ENCODE measurements at places on chromosomes 7 and 10.

DNA sequence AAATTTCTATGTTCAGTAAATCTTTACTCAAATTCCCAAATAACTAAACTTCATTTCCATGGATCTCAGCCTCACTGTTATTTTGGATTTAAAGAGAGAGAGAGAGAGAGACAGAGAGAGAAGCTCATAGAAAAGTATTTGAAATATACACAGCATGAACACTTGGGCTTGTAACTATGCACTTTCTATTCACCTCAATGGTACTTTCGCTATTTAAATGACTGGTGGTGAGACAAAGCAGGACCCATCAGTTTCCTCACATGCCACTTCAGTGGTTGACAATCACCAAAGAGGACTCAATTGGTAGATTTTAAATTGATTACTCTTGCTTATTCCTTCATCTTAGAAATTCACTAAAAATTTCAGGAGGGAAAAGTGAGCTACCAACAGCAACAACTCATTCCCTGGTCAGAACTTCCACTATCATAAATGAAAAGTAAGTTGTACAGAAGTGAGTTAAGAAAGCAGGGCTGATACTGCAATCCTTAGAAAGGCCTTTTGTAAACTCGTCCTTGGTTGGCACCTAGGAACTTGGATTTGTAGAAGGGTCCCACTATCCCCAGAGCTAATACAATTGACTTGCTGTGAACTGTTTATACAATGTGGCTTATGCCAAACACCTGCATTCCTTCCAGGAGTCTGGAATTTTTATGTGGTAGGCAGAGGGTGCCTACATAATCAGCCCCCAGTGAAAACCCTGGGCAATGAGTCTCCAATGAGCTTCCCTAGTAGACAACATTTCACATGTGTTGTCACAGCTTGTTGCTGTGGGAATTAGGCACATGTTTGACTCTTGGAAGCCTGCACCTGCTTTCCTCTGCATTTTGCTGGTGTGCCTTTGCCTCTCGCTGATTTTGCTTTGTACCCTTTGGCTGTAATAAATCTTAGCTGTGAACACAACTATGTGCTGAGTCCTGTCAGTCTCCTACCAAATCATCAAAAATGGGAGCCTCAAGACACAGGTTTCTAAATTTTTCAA lies 10.8 kb downstream of the ERLIN1 start:
- no peak for DNase-seq

DNA sequence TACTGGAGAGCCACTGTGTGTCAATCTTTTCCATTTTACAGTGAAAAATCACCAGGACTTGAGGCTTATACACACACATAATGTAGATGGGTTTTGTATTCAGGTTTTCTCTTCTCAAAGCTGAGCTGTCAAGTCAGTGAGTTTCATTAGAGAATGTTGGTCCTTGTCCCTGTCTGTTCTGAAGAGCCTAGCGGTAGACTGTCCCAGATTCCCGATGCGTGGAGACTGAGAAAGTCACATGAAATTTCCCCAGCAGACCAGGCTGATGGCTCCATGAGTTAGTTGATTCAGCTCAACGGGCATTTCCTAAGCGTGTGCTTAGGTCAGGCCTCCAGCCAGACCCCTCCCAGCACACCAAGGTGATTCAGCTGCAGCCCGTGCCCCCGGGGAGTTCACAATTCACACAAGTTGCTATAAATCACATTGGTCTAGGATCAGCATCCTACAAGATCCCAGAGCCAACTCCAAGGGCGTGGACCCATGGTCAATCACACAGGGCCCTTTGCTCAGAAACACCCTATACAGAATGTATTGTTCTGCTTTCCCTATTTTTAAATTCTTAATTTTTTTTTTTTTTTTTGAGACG lies 17.2 kb downstream of the CHST15 start:
- no peak for DNase-seq

DNA sequence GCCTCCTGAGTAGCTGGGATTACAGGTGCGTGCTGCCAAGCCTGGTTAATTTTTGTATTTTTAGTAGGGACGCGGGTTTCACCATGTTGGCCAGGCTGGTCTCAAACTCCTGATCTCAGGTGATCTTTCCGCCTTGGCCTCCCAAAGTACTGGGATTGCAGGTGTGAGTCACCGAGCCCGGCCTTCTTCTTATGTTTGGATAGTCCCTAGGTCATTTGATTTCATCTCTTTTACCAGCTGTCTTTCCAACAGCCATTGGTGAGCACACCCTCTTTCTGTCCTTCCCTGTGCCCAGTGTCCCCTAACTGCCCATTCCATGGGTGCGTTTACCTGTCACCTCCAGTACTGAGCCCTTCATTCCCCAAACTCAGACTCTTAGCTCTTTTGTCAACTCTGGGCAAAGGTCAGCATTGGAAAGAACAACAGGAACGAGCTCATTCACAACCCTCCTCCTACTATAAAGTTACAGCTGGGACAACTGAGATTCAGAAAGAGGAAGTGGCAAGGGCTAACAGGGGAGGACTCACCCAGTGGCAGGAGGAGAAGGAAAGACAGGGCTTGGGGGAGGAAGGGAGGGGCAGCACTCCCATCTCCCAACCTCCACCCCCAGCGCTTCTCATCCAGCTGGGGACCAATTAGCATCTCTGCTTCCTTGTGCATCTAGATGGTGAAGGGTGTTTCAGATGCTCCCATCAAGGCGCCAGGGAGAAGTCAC lies 5.6 kb downstream of the SSC4D start:
- no peak for DNase-seq

DNA sequence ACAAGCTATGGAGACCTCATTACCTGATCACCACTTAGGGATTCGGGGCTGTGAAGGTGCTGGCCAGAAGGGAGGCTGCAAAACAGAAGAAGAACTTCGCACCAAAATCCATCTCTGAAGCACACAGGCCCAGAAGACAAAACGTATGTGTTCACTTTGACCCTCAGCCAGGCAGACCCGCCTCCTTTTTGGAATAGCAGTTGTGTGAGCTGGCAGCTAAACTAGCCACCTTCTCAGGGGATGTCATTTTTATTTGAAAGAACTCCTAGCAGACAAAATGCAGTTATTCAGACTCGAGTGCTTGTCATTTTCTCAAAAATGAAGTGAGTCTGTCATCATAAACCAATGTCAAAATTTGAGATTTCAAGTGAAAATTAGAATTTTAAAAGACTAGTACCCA lies 71.7 kb downstream of the TNS3 start:
- no peak for DNase-seq

GRCh38 chr7:96211954-96212353 lies 109.9 kb downstream of the SLC25A13 start:
- DNase-seq: no peak

- no peak for DNase-seq
Measured at GRCh38 chr7:1357601-1358271, 101.5 kb downstream of the MICALL2 start.

GRCh38 chr10:103175580-103176285 lies 17.3 kb downstream of the NT5C2 start:
- no peak for DNase-seq

DNA sequence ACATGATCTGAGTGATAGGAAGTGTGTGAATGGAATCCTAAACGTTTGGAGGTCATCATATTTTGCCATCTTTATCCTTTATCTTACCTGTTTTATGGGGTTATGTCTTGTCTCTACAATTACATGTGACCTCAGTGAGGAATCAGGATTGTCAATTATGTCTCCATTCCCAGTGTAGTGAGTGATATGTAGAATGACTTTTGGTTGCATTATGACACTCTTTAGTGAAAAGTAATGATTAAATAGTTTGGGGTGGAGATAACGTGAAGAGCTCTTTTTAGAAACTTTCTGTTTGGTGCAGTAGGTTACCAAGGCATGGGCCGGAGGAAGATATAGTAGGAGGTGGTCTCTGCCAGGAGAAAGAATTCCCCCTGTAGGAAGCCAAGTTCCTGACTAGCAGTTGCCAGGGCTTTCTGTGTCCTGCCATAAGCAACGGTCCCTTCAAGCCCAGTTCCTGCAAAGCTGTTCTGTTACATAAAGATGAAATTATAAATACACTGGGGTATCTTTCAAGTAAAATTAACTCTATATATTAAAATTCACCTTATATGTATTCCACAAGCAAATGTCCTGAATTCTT lies 228.2 kb downstream of the NSUN6 start:
- DNase-seq: no peak

DNA sequence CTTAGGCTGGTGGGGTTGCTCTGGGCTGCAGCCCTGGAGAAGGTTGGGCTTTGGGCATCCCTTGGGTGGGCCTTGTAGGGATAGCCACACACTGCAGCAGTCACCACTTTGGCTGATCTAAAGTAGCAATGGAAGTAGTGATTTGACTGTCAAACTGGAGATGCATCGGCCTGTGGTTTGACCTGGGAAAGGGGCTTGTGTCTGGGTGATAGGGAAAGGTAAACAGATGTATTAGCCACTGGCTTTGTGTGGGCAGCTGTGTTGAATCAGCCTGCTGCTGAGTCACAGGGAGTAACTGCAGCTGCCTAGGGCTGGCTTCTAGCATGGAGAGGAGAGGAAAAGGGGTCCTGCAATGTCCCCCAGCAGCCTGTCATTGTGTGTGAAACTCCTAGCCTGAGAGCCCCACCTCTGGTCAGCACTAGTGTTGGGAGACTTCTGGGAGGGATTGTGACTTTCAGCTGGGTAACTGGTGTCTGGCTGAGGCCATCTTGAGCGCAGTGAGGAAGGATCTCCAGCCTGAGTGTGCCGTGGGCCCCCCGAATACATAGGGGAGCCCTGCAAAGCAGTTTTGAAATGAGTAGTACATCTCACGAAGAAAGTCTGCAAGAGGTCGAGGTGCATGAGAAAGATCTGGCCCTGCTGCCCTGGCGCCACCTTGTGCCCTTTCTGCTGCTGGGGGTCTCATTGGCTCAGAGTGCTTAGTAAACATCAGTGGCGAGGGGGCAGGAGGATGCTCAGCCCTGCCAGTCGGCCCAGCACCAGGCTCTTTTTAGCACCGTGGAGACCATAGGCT lies 117.3 kb downstream of the FANK1 start:
- no peak for DNase-seq

DNA sequence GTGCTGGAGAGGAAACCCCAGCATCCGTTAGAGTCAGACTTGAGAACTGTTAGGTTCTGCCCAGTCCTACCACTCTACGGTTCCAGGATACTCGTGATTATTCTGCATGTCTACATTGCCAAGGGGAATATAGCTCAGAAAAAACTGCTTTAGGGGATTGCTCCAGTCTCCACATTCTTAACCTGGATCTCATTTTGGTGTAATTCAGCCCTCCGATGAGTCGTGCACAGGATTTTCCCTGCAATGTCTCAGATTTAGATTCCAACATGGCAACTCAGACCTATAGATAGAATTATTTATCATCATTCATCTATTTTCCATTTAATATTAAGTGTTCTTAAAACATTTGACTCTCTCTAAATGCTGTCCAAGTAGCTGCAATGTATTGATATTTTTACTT lies 121.1 kb upstream of the ZEB1 start:
- no peak for DNase-seq

DNA sequence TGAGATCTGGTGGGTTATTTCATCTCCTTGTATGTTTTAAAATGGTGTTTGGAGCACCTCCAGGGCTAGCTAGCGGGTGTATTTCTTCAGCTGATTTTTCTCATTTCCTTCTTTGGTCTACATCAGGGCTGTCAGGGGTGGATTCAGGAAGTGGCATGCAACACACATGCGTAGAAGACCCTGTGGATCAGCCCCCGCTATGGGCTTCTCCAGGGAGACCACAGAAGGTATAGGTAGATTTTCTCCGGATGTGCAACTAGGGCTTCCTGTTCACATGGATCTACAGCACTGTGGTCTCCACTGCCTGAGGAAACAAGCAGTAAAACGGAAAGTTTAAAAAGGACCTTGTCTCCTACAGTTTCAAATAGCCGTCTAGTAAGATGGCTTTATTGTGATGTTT lies 10.4 kb downstream of the NUB1 start:
- DNase-seq: no peak

GRCh38 chr10:127442220-127442525 lies 106.9 kb upstream of the NPS start:
- DNase-seq: no peak

- DNase-seq: no peak
Measured at GRCh38 chr7:40944981-40945585, 757.8 kb downstream of the INHBA start.

- no peak for DNase-seq
Measured at GRCh38 chr7:50614721-50615518, 49.7 kb upstream of the DDC start.

GRCh38 chr7:76318488-76319353 lies 16.2 kb downstream of the HSPB1 start:
- peak; percentile 86 for DNase-seq

GRCh38 chr7:44615149-44615611 lies 8.8 kb downstream of the OGDH start:
- DNase-seq: peak; percentile 64

- no peak for DNase-seq
Measured at GRCh38 chr10:26311383-26311940, 94.9 kb downstream of the GAD2 start.

GRCh38 chr10:74255888-74256357 lies 104.9 kb downstream of the ADK start:
- DNase-seq: no peak

GRCh38 chr7:115113776-115114175 lies 191.9 kb downstream of the MDFIC start:
- no peak for DNase-seq

DNA sequence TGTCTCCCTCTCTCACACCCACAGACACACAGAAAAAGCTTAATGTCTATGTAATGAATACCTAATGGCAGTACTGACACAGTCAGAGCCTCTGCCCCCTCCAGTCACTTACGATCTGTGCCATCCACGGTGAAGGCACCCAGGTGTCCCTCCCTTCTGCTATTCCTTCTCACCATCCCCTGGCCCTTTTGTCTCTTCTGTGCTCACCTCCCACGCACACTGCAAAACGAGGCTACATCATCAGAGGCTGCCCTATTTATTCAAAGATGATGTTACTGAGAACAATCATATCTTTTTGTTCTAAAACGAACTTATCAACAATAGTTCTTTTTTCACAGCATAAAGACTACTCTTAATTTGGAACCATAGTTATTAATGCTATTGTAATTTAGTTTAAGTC lies 246.9 kb upstream of the MKLN1 start:
- no peak for DNase-seq

GRCh38 chr10:72852508-72852907 lies 41.0 kb upstream of the OIT3 start:
- no peak for DNase-seq

GRCh38 chr7:42315631-42316030 lies 78.6 kb upstream of the GLI3 start:
- no peak for DNase-seq

DNA sequence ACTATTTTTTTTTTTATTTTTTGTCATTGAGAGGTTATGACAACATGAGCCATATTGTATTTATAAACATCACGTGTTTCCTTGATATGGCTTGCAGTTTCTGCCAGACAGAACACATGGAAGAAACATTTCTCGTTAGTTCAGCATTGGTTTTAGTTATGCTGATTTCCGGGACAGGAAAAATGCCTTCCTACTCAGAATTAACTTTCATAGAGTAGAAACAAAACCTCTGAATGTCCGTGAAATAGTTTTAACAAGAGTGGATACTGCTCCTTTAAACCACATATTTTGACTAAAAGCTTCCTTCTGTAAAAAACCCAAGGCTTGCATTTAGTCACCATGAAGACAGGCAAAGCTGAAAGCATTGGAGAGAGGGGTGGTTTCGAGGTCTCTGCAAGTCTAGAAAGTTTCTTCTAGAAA lies 240.4 kb downstream of the KIAA1217 start:
- DNase-seq: no peak

GRCh38 chr7:47291461-47292081 lies 290.3 kb downstream of the TNS3 start:
- DNase-seq: peak; percentile 44

Measured in sciatic nerve (tissue), 2 donors.